ENCODE measurements at places on chromosomes 6 and 20.

DNA sequence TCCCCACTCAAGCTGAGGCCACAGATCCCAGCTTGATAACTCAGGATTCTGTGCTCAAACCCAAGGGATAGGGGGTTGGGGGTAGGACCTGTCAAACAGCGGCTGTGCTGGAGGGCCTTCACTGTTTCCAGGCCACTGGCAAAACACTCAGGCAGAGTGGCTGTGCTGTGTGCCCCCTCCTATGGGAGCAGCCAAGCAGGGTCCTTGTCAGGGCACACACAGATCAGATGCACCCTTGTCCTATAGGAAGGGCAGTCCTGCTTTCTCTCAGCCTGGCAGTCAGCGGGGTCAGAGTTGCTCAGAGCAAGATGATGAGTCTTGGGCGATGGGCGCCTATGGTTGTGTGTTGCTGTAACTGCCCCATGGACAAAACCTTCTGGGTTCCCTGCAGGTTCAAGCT is 554.8 kb downstream of the TBC1D32 start:
- ATAC-seq: no peak

GRCh38 chr6:95417856-95418255 is 159.5 kb upstream of the MANEA start:
- no peak for ATAC-seq

- no peak for ATAC-seq
Observed at GRCh38 chr6:119713903-119714302, 364.3 kb upstream of the MAN1A1 start.

DNA sequence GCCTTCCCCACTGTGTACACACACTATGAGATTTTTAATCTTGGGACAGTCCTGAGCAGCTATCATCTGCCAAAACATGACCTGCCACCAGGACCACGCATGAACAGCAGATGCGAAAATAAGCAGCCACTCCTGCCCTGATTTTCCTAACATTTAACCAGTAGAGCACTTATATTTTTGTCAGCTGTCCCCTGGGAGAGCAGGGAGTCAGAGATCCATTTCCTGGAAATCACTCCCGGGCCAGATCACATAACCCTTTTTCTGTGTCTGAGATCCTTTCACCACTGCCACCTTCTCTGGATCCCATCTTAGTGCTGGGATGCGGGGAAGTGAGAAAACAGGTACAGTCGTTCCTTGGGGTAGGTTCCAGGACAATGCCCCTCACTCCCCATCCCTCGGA is 5.7 kb downstream of the SDCBP2 start:
- ATAC-seq: no peak

- no peak for ATAC-seq
Observed at GRCh38 chr20:49765413-49765736, 47.3 kb upstream of the SLC9A8 start.

- ATAC-seq: no peak
Observed at GRCh38 chr6:34005901-34006531, 139.9 kb downstream of the GRM4 start.

DNA sequence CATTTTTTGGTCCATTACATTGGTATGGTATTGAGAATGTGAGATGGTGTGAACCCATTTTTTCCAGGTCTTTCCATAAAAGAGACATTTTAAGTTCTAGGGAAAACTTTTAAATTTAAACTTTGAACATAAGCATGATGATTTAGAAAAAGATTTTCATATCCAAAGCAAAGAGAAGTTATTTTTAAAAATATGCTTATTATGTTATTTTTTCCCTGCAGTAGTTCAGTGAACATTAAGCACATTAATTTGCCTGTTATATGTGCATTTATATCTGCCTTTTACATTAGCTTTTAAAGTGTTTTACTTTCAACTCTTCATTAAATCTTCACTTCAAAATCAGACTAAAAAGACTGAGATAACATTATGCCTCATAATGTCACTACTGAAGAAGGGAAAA is 116.7 kb downstream of the AHI1 start:
- ATAC-seq: no peak

DNA sequence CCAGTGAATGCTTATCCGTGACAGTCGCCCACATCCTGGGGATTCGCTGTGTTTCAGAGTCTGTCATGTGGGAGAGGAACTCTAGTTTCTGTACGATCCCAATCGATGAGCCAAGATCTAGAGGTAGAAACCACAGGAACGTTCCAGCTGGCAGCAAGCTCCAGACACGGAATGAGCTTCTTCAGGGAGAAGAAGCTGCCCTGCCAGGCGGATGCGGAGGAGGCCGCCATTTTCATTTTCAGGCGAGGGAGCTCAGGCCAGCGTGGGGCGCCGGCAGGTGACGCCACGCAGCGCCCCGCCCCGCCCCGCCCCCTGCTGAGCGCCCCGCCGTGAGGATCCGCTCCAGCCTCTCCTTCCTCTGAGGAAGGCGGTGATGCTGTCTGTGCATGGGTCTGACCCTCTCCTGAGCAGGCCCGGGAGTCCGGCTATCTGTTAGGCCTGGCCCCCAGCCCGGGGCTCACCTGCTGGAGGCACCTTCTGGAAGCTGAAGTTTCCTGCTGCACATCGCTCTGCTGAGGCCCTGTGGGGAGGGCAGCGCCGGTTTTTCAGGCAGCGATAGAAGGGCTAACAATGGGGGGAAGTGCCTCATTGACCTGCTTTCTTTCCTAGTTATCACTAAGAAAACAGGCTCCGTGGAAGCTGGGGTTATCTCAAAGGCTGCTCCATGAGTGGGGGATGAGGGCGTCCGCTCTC is 147.5 kb downstream of the ERMARD start:
- no peak for ATAC-seq

DNA sequence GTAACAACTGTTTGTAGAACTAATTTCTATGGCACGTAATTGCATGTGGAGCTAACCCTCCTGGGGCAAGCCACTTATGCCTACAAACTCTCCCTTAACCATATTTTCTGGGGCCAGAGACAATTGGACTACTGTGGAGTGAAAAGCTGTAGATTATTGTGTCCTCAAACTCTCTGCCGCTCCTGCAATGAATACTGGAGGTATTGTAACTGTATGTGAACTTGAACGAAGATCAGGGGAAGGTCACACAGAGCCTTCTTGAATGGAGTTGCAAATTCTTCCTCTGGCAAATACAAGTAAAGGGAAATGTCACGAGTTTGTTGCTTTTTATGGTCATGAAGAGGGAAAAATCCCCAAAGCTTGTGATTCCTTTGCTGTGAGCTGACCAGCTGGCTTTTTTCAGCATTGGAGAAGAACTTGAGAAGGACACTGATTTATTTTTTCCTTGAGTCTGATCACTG is 18.2 kb downstream of the AKAP12 start:
- no peak for ATAC-seq

- no peak for ATAC-seq
Observed at GRCh38 chr20:14915356-14915755, 577.9 kb upstream of the FLRT3 start.

GRCh38 chr6:163415620-163416556 is 1.4 kb downstream of the QKI start:
- no peak for ATAC-seq
